ENCODE measurements at places on chromosomes 4 and X. TPM values are rescaled to one million over a fixed set of nuclear protein-coding genes. Genes with fewer than 3 reads are reported as not detected.
A peak's percentile ranks its signal among the peaks of the same experiment; 100 is the strongest.

AMMECR1 gene
- 10.3 TPM for total RNA-seq

ZCCHC4 gene
- 8.9 TPM for total RNA-seq

CFAP47 gene
- total RNA-seq = 0.19 TPM

CCDC149 gene
- total RNA-seq = 0.40 TPM

TLR2 gene
- not detected for total RNA-seq

CT45A10 gene
- total RNA-seq = 152 TPM

NSUN7 gene
- not detected for total RNA-seq

PITX2 gene
- 1.8 TPM for total RNA-seq

CYTL1 gene
- not detected for total RNA-seq

MRFAP1L1 gene
- 50.4 TPM for total RNA-seq

TCEAL5 gene
- total RNA-seq = not detected

GPRASP1 gene
- 0.48 TPM for total RNA-seq

ERAS gene
- 0.40 TPM for total RNA-seq

RNF150 gene
- total RNA-seq = 16.3 TPM

DNA sequence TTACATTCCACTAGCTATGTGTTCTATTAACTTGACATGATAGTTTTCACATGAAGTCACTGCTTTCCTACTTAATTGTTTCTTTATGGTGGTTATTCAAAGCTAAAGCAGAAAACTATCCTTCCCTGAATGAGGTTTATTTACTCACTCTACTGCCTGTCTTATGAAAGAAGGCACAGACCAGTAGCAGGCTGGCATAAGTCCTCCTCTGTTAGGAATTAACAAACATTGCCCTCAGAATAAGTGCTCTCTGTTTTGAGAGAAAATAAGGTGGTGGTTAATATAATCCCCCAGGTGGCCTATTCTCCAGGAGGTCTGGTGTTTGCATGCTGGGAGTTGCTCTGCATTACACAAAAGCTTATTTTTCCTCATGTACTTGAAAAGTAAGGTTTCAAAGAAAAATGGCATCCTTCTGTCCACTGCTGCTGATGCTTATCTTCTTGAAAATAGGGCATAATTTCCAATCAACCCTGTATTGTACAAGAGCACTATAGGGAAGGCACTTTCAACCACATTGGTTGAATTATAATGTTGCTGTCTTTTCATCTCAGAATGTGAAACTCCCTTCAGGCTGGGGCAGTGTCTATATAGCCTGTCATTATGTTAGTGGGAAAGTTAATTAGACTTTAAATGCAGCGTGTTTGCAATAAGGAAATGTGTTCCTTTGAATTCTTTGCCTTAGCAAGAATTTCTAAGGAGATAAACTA, 119.7 kb upstream of the TBC1D9 start:
- DNase-seq = peak; percentile 82

DNA sequence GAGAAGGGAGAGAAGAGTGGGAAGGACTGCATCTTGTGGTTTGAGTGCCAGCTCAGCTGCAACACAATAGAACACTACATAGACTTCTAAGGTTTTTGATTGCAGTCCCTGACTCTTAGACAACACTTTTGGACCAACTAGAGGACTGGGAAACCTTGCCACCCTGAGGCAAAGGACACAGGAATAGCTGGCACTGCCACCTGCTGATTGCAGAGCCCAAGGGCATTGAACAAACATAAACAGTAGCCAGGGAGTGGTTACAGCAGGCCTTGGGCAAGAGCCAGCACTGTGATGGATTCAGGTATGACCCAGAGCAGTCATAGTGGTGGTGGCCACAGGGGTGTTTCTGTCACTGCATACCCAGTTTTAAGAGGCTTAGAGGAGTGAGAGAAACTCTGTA, 72.5 kb upstream of the CXorf51A start:
- no peak for DNase-seq

GRCh38 chr4:25727711-25728493, 72.3 kb downstream of the SLC34A2 start:
- DNase-seq = no peak

GRCh38 chr4:38837334-38837733, 19.3 kb downstream of the TLR6 start:
- no peak for DNase-seq

DNA sequence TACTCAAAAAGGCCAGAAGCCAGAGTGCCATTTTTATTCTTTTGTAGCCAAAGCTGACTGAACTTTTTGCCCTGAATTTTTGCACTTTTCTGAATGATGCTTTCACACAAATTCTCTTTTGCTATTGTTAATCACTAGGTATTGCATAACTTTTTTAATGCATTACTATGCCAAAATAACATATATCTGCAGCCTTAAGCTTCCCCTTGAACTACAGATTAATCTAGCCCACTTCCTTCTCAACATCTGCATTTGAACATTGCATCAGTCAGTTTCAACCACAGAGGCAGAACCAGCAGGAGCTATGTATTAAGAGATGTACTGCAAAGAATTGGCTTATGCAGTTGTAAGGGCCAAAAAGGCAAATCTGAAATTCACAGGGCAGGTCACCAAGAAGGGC, 197.6 kb upstream of the GYPA start:
- no peak for DNase-seq

DNA sequence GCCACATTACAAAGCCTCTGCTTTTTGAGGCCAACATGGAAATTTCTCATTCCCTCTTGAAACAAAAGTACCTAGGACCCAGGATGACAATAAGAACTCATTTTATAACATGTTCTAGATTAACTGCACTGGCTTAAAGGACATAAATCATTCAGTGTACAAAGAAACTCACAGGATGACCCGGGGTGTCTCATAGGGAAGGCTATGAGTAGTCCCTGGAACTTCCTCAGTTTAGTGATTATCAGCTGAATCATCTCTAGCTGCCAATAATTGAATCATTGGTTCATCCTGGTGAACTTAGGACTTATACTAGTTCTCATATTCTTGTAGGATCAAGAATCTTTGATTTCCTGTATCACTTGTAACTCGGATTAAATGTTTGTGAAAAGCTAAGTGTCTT, 95.8 kb upstream of the WDR1 start:
- DNase-seq = no peak

GRCh38 chr4:169410839-169411770, 140.3 kb upstream of the SH3RF1 start:
- DNase-seq = peak; percentile 97

- no peak for DNase-seq
Measured at GRCh38 chr4:181685461-181685860, 557.7 kb upstream of the TENM3 start.

- DNase-seq = no peak
Measured at GRCh38 chr4:89573656-89574055, 263.3 kb downstream of the SNCA start.

DNA sequence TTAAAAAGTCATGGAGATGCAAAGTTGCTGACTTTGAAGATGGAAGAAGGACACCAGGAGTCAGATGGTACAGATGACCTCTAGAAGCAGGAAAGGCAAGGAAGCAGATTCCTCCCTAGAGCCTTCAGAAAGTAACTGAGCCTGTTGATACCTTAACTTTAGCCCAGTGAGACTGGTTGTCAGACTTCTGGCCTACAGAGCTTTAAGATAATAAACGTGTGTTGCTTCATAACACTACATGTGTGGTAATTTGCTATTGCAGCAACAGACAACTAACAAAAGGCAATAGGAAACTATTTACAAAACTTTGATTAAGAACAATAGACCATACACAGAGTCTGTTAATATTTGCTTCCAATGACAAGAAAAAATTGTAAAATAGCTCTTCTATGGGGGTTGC, 102.0 kb upstream of the USP38 start:
- no peak for DNase-seq

GRCh38 chrX:97563531-97564133, 679.9 kb downstream of the RPA4 start:
- DNase-seq = peak; percentile 47

DNA sequence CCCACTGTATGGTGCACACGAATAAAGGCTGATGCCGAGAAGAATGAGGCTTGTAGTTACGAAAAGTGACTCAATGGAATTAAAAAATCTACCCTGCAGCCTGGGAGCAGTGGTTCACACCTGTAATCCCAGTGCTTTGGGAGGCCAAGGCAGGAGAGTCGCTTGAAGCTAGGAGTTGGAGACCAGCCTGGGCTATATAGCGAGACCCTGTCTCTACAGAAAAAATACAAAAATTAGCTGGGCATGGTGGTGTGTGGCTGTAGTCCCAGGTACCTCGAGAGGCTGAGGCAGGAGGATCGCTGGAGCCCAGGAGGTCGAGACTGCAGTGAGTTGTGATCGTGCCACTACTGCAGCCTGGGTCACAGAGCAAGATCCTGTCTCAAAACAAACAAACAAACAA, 11.7 kb upstream of the OPN1LW start:
- DNase-seq = no peak

DNA sequence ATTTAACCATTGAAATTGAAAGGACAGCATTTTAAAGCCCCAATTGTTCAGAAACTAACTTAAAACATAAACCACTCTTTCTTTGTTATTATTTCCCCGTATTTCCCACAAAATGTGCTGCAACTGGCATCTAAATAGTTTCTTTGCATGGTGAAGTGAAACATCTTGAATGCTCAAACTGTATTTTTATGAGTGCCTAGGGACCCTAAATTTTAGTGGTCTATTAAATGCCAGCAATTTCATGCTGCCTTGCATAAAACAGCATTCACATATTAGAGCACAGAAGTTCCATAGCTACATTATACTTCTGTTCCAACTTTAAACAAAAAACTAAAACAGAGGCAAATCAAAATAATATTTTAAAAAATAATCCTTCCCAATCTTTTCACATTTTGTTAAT, 5.4 kb downstream of the RAB28 start:
- DNase-seq = peak; percentile 57

GRCh38 chr4:16171831-16172230, 54.4 kb downstream of the TAPT1 start:
- DNase-seq = no peak

DNA sequence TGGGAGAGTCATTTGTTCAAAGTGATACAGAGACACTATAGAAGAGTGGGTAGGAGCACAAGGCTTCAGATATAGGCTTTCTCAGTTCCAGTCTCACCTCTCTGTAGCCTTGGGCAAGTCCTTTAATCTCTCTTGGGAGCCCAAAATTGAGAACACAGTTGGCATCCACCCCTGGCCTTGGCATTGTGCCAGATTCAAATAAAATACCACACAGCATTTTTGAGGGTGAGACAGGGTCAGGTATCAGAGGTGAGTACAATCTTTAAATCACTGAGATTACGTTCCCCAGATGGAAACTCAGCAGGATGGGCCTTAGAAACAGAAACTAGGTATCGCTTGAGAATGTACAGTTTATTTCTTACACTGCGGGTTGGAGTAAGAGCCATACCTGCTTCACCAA, 25.2 kb upstream of the SMIM10L2A start:
- DNase-seq = no peak

- no peak for DNase-seq
Measured at GRCh38 chr4:139961344-139961946, 192.5 kb downstream of the MAML3 start.

DNA sequence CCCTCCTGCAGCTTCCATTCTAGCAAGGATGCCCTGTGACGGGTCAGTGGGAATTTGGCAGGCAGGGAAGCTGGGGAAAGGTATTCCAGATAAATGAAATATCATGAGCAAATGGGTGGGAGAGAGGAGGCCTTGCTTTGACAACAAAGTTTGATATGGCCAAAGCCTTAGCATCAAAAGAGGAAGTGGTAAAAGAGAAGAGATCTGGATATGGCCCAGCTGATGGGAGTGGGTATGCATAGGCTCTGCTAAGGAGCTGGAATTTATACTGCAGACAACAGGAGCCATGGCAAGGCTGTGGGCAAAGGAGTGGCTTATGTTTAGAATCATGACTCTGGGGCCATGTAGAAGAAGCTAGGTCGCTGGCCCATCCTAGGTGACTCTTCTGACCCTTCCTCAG, 89.2 kb downstream of the PJA1 start:
- DNase-seq = no peak

DNA sequence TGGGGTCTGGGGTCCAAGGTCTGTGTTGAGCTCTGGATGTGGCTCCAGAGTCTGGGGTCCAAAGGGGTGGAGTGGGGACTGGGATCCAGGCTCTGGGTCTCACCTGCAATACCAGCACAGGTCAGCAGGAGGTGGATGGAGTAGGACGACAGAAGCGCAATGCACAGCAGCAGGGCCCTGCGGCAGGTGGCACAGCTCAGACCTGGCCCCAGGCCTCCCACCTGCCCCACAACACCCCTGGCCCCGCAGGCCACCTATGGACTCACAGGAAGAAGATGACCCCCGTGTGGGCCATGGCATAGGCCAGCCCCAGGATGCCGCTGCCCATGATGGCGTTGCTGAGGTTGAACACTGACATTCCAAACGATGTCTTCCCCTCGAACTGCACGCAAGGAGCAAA, 3.4 kb downstream of the SLC38A5 start:
- DNase-seq = no peak

DNA sequence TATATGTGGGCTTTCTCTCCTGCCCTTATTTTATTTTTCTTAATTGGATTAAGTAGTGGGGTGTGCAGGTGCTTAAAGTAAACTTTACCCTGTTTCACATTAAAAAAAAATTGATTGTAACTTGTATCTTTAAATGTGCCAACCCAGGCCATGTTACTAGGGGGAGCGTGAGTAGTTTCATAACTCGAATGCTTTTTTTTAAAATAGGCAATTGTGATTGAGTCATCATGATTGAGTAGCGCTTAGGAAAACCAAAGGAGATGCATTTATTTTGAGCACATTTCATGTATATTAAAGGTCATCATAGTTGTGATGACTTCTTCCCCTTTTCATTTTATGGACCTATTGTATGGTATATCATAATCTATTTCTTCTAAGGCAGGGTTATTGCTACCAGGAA, 32.2 kb downstream of the GPAT3 start:
- DNase-seq = no peak

DNA sequence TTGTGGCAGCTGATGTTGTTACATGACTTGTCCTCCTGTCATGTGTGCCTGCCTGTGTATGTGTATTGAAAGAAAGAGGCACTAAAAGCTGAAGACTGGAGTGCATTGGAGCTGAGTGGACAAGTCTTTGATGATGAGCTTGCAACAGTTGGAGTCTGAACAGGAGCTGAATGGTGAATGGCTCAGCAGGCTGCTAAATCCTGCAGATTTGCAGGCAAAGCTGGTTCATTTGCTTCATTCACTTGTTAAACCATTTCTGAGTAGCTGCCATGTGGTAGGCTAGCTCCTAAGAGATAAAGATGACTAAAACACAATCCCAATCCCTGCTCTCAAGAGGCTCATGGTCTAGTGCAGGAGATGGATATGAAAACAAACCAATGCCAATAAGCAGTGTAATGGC, 217.3 kb downstream of the CHRDL1 start:
- DNase-seq = no peak

- DNase-seq = peak; percentile 21
Measured at GRCh38 chrX:132022198-132022966, 720 bp upstream of the STK26 start.

GRCh38 chr4:154024097-154024694, 235.3 kb upstream of the SFRP2 start:
- peak; percentile 28 for DNase-seq

DNA sequence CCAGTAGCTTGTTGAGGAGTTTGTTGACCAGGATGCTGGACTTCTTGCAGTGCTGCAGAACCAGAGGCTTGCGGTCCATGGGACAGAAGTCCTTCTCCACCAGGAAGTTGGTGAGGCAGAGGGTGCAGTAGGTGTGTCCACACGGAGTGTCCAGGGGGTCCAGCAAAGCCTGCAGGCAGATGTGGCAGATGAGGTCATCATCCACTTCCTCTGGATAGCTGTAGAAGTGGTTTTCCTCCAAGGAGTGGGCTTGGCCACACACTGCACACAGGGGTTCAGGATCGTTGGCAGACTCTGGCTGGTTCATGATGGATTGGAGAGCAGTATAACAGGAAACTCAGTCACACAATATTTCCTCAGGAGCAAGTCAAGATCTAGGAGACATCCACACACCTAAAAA, 17.6 kb downstream of the LNX1 start:
- no peak for DNase-seq

- no peak for DNase-seq
Measured at GRCh38 chr4:183596067-183596757, 62.8 kb downstream of the RWDD4 start.

- DNase-seq = no peak
Measured at GRCh38 chr4:143071351-143071750, 113.4 kb upstream of the USP38 start.

Data from SK-MEL-5 (cell line).